ENCODE measurements at places on chromosomes 1 and 21. TPM values are rescaled to one million over a fixed set of nuclear protein-coding genes. Genes with fewer than 3 reads are reported as not detected.

TNFRSF8 gene
- total RNA-seq, result 0.54 TPM

S100A2 gene
- not detected for total RNA-seq

SERINC2 gene
- 2.8 TPM for total RNA-seq

SERPINC1 gene
- not detected for total RNA-seq

COG2 gene
- 24.0 TPM for total RNA-seq

Measured in cerebellum (tissue), 4 donors.